ENCODE measurements at places on chromosomes 6 and 20. TPM values are rescaled to one million over a fixed set of nuclear protein-coding genes. Genes with fewer than 3 reads are reported as not detected.

KCNS1 gene
- 1.9 TPM for total RNA-seq

RHAG gene
- total RNA-seq = not detected

PGK2 gene
- total RNA-seq = not detected

SLC13A3 gene
- 9.8 TPM for total RNA-seq

C20orf202 gene
- total RNA-seq = not detected
